ENCODE measurements at places on chromosomes 1 and 21. TPM values are rescaled to one million over a fixed set of nuclear protein-coding genes. Genes with fewer than 3 reads are reported as not detected.

DNA sequence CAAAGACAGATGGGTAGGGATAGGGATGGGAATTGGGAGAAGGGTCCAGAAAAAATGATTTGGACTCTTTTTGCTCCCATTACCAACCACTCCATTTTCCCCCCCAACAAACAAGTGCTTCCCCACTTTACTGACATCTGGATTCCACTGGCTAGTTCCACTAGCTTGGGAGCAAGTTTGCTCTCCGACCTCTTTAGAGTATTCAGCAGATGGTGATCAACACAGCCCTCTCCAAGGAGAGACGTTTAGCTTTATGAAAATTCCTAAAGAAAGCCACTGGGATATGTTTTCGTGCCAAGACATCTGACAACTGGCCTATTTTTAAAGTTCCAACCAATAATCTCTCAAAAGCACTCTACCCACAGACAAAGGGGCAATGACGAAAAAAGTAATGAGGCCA, 50.3 kb downstream of the ITPKB start:
- DNase-seq: no peak

DNA sequence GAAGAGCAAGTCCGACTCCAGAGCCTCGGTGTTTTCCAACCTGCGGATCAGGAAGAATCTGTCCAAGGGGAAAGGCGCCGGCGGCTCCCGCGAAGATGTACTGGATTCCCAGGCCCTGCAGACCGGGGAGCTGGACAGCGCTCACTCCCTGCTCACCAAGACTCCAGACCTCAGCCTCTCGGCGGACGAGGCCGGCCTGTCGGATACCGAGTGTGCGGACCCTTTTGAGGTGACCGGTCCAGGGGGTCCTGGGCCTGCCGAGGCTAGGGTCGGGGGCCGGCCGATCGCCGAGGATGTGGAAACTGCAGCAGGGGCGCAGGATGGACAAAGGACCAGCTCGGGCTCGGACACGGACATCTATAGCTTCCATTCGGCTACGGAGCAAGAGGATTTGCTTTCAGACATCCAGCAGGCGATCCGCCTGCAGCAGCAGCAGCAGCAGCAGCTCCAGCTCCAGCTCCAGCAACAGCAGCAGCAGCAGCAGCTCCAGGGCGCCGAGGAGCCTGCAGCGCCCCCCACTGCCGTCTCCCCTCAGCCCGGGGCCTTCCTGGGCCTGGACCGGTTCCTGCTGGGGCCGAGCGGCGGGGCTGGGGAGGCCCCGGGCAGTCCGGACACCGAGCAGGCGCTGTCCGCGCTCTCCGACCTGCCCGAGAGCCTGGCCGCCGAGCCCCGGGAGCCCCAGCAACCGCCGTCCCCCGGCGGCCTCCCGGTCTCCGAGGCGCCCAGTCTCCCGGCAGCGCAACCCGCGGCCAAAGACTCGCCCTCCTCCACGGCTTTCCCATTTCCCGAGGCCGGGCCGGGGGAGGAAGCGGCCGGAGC, 827 bp downstream of the FMN2 start:
- peak; percentile 13 for DNase-seq

GRCh38 chr1:12006167-12006921, 13.0 kb upstream of the MIIP start:
- no peak for DNase-seq

Gene SPRR2B
- total RNA-seq: not detected

Gene DNASE2B
- 0.18 TPM for total RNA-seq

DNA sequence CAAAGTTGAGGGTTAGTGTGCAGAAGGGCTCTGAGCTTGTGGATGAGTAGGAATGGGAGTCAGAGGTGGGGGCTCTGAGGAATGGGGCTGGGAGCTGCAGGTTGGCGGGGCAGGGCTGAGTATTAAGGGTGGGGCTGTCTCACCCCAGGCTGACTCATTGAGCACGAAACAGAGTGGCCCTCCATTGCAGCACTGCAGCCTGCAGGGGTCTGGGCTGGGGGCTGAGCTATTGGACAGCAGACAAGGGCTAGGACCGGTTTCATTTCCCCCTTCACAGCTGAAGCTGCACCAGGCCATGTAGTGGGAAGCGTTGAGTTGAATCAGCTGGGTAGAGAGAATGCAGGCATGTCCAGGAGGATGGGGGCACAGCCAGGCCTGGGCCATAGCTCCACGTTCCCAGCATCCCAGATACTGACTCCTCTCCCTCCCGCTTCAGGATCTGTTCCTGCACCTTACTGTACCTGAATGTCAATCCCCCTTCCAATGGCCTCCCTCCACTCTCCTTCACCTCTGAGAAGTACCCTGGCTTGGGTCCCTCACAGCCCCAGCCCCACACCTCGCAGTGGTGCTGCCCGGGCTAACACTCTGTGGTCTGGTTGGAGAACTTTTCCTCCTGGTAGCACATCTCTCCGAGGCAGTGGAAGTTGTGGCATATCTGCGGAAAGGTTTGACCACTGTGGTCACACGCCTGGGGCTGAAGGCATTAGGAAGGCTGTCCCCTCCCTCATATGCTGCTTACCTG, 4.4 kb upstream of the INPP5B start:
- no peak for DNase-seq

GRCh38 chr1:201359873-201360210, 17.6 kb downstream of the TNNT2 start:
- no peak for DNase-seq

- DNase-seq: no peak
Observed at GRCh38 chr1:111987502-111987901, 2.0 kb downstream of the KCND3 start.

DNA sequence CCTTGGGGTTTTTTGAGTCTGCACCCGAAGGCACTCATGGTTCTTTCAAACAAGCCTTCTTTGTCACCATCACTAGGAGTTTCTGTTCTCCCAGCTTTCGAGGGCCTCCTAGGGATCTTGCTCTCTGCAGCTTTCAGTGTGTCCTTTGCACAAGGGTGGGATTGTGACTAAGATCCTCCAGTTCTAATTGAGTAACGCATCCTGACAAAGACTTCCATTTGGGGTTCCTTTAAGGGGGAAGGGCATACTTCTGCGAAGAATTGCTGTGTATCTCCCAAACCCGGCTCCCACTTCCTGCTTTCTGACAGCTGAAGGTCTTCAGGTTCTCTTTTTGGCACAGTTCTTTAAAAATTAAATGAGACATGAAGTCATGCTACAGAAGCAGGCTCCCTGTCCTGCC, 139.4 kb downstream of the EDEM3 start:
- DNase-seq: peak; percentile 99

DNA sequence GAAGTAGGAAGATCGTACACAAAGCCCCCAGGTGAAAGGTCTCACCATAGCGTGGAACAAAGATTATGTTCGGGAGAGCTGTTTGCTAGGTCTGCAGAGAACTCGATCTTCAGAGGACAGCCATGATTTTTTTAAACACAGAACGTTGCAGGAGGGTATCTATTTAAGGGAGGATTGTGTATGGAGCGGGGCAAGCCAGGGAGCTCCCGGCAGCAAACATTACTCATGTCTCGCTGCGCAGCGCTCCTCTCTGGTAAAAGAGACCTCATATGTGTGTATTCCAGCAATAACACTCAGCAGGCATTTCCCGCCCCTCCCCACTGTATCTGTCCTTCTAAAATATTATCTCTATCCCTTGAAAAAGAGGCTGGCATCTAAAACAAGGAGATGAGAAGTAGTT, 2.7 kb downstream of the GLIS1 start:
- DNase-seq: no peak

Gene LEMD1
- total RNA-seq: 0.72 TPM

GRCh38 chr1:54882519-54882918, 4.5 kb downstream of the DHCR24 start:
- no peak for DNase-seq

Gene MARK1
- total RNA-seq: 2.6 TPM

DNA sequence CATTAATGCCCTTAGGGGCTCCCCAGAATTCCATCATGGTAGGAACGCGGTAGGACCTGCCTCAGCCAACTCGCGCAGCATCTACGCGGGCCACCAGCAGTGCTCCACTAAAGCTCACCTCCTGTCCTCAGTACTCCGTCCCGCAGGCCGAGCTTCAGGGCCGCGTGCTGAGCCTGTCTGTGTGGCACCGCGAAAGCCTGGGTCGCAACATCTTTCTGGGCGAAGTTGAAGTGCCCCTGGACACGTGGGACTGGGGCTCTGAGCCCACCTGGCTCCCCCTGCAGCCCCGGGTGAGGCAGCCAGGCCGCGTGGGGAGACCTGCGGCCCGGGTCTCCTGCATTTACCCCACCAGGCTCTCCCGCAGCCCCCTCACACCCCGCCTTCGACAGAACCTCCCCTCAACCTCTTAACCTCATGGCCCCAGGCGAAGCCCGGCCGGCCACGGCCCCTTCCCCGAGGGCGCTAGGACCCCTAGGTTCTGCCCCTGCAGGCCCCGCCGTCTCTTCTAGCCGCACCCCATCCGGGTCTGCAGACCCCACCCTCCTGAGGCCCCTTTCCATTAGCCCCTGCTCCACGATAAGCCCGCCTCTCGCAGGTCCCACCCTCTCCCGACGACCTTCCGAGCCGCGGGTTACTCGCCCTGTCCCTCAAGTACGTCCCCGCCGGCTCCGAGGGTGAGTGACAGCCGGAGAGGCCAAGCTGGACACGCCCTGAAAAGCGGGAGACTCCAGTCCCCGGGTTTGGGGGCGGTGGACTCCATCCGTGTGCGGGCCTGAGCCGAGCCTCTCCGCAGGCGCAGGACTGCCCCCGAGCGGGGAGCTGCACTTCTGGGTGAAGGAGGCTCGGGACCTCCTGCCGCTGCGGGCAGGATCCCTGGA, 9.1 kb downstream of the SYTL1 start:
- DNase-seq: no peak

DNA sequence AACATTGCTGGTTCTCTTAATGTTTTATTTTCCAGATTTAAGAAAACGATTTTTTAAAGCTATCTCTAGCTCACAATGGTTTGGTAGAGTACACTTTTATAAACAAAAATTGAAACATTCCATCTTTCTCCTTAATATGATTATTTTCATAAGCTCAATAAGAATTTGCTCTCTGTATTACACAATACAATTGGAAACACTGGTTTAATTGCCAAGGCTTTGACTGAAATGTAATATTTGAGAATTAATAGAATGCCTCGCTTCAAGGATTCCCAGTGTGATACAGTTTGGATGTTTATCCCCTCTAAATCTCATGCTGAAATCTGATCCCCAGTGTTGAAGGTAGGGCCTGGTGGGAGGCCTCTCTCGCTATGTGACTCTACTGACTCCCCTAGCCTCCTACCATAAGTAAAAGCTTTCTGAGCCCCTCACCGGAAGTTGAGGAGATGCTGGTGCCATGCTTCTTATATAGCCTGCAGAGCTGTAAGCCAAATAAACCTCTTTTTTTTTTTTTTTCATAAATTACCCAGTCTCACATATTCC, 67.4 kb downstream of the DDAH1 start:
- DNase-seq: no peak

DNA sequence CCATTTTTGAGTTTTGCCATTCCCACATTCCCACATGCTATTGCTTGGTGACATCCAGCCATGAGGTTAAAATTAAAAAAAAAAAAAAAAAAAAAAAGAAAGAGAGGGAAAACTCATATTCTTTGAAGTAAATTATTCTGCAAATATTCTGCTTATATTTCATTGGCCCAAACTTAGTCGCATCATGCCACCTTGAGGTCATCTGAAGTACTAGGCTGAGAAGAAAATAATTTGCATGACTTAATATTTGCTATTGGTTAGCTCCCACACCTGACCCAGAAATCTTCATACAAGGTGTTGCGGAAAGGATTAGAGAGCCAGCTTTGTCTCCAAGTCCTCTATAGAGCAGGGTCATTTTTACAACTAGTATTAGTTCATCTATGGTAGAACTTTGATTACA, 2206.0 kb downstream of the MRPL39 start:
- DNase-seq: peak; percentile 55

Data from SK-MEL-5 (cell line).